ENCODE measurements at places on chromosomes 12 and 14.

DNA sequence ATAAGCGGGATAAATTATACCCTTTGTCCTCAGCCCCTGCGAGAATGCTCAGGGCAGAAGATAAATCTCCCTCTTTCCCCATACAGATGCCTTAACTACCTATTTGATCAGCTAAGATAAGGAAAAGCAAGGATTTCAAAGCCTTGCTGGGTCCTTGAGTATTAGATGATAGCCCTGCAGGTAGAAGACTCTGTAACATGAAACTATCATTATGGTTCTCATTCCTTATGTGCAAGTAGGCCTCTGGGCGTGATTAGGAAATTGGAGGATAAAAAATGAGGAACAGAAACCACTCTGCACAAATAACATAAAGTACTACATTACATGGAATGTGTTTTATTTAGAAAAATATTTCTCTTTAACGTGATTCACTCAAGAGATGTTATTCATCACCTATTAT, 14.5 kb upstream of the WDR89 start:
- DNase-seq: no peak

DNA sequence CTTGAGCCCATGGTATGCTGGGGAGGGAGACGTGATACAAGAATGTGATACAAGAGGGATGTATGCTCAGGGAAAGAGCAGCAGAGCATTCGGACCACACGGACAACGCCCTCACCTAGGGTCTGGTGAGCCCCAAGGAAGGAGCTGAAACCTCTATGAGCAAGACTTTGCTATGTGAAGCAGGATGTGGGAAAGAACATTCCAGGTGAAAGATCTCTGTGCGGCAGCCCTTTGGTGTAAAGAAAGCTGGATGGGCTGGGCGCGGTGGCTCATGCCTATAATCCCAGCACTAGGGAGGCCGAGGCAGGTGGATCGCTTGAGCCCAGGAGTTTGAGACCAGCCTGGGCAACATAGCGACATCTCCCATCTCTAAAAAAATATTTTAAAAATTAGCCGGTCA, 16.9 kb upstream of the FICD start:
- no peak for DNase-seq

GRCh38 chr12:2825132-2825531, 9.7 kb downstream of the NRIP2 start:
- no peak for DNase-seq

- DNase-seq: no peak
Measured at GRCh38 chr12:83197483-83197914, 510.8 kb downstream of the TMTC2 start.

GRCh38 chr12:116150001-116150400, 127.5 kb downstream of the MED13L start:
- no peak for DNase-seq

GRCh38 chr12:18562531-18562930, 175.3 kb downstream of the PLCZ1 start:
- DNase-seq: no peak

DNA sequence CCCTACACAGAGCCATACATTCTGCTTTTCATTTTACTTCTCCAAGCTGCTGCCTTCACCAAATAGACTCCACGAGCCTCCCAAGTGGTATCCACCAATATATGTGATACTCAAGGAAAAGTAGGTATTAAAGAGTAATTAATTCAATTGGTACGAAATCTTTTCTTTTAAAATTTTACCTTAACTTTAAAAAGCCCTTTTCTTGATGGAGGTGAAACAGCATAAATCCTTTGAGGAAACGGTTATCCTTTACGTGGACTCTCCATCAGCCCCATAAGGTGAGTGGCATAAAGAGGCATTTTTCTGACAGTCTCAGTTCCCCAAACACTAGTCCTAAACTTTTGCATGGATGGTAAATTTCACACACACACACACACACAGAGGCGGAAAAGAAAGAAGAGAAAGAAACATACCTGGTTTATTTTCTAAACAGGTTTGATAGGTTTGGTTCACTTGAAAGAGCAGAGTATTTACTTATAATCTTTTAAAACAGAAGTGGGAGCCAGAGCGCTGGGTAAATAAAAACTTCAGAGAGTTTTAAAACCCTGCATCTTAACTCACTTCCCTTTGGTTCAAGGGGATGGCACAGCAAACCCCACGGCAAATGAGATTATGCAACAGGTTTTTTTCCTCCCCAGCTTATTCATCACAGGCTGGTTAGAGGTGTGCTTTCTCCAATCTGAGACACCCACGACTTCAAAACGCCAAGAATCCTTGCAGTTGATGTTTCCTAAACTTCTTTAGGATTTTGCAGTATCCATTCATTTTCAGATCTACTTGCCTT, 1.9 kb downstream of the DUSP16 start:
- DNase-seq: peak; percentile 35

GRCh38 chr12:28057856-28058615, 85.5 kb upstream of the PTHLH start:
- DNase-seq: no peak

DNA sequence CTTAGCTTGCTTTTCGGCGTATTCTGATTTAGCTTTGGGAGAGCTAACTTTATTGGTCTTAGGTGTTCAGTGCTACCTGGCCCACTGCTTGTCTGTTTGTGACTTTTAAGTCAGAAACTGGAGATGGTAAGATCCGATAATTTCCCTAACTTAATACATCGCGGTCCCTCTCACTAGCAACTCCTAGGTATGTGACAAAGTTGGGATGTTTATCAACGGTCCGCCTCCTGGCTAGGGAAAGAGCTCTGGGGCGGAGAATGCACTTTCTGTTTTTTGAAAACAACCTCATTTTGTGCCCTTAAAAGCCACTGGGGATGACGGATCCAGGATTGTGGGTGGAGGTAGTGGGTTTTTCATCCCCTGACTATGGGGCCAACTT, 1.2 kb downstream of the CDKN1B start:
- DNase-seq: no peak

DNA sequence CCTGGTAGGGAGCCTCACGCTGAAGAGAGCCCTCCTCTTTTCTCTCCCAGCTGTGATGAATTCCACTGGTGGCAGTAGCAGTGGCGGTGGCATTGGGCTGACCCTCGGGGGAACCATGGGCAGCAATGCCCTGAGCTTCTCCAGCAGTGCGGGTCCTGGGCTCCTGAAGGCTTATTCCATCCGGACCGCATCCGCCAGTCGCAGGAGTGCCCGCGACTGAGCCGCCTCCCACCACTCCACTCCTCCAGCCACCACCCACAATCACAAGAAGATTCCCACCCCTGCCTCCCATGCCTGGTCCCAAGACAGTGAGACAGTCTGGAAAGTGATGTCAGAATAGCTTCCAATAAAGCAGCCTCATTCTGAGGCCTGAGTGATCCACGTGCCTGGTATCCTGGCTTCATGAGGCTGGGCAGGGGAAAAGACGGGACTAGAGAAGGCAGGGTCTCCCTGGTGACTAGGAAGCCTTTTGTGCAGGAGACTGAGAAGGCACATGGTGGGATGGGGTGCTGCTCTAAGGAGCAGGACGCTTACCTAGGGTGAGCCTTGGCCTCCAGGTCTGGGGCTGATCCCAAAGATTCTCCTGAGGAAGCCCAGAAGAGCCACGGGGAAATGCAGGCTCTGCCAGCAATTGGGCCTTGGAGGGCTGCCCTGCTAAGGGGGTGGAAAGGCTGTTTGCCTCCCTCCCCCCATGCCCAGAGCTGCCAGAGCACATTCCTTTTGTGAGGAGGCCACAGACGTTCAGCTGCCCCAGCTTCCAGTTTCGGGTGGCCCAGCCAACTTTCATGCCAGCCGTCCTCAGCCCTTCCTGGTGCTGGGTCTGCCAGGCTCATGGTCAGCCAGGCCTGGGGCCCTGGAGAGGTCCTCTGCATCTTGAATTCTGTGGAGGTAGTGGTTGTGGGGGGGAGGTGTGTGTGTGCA, 15.8 kb downstream of the KRT7 start:
- DNase-seq: no peak

DNA sequence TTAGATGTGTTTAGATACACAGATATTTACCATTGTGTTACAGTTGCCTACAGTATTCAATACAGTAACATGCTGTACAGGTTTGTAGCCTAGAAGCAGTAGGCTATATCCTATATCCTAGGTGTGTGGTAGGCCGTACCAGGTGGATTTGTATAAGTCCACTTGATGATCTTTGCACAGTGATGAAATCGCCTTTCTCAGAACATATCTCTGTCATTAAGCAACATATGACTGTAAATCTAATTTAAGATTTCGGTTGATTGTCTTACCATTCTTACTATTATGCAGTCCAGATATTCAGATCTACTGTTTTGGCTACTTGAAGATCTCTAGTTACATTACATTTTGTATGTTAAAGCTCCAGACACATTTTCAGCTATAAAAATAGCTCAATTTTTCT, 39.8 kb downstream of the ERC1 start:
- no peak for DNase-seq

GRCh38 chr14:79786522-79786921, 424.8 kb downstream of the DIO2 start:
- DNase-seq: no peak

- no peak for DNase-seq
Measured at GRCh38 chr12:42097971-42098370, 46.7 kb downstream of the GXYLT1 start.

GRCh38 chr12:49189731-49190716, 1.1 kb upstream of the TUBA1A start:
- DNase-seq: no peak

- no peak for DNase-seq
Measured at GRCh38 chr14:80496090-80496489, 284.8 kb upstream of the DIO2 start.

DNA sequence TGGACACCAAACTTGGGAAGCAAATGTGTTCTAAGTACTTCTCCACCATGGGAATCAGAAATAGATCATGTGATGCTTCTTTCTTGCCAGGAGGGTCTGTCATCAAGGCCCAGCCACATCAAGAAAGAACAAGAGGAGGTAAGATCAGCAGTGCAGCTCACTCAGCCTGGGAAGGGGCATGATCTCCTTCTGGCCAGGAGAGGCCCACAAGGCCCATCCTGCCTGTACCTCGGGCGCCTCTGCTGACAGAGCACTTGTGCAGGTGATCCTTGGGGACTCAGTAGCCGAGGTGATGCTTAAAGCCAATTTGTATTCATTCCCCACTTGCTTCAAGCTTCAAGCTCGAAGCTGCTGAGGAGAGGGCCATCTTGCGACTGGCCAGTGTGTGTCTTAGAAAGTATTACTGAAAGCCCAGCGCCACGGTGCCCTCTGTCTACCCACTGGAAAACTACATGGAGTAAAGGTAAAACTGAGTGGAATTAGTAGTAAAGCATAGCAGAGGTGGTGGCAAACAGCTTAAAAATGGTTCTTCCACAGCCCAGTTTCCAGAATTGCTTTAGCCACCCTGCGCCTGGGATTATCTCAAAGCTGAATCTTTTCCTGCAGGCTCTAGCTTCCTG, 26.2 kb downstream of the RTRAF start:
- DNase-seq: no peak

DNA sequence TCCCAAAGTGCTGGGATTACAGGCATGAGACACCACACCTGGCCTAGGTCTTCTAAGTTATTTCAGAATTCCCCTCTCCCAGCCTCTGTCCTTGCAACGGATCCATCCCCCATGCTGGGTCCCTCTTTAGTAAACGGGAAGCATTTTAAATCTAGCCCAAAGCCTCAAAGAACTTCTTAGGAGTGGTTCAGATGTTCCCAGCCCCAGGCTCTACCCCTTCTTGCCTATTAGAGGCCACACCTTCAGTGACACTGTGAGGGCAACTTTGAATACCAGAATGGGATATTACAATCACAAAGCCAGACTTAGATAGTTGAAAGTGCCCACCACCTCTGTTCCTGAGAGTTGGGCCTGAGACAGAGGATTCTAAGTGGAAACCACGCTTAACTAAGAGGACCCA, 18.1 kb upstream of the SPPL3 start:
- no peak for DNase-seq

GRCh38 chr14:105356927-105357326, 41.4 kb upstream of the TEX22 start:
- DNase-seq: no peak

DNA sequence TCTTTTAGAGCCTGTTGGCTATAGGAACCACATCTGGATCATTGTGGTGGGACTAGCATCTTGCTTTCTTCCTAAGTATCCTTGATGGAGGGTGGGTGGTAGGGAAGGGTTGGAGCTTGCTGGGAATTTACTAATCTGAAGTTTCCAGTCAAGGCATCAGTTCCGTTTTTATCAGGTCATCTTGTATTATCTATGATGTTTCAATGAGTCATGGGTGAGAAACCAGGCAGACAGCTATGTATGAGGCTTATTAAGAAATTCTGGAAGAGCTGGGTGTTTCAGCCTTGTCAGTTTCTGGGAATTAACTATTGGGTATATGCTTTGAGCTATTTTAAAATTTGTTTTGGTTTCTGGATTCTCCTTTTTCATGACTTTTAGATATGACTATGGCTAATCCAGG, 11.3 kb downstream of the TSFM start:
- no peak for DNase-seq

- DNase-seq: no peak
Measured at GRCh38 chr12:83473408-83474095, 786.8 kb downstream of the TMTC2 start.

GRCh38 chr12:93056971-93057535, 128.0 kb upstream of the EEA1 start:
- DNase-seq: no peak

DNA sequence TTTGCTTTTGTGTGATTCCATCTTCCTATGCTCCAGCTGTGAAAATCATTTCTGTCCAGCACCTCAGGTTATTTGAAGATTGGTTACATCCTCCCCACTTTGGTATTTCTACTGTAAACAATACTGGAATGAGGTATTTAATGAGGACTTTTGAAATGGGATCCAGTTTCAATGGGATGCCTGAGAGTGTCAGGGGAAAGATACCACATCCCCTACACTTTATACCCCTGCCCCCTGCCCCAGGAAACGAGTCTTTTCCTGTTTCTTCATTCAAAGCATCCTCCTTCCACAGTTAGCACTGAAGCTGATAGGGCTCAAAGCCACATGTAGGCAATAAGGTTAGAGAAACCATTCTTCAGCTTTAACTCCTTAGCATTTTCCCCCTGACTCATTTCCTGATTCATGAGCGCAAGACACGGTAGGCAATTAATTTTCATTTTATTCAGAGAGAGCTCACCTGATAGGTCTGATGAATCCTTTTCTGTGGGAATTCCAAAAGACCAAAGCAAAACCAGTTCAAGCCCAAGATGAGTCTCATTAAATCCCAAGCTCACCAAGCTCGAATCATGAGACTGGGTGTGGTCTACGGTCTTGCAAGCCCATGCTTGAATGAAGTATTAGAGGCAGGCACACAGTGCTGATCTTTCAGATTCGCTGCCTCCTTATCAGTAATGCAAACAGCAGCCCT, 143.6 kb upstream of the CRY1 start:
- no peak for DNase-seq

- no peak for DNase-seq
Measured at GRCh38 chr12:89566615-89567014, 40.8 kb upstream of the POC1B start.

DNA sequence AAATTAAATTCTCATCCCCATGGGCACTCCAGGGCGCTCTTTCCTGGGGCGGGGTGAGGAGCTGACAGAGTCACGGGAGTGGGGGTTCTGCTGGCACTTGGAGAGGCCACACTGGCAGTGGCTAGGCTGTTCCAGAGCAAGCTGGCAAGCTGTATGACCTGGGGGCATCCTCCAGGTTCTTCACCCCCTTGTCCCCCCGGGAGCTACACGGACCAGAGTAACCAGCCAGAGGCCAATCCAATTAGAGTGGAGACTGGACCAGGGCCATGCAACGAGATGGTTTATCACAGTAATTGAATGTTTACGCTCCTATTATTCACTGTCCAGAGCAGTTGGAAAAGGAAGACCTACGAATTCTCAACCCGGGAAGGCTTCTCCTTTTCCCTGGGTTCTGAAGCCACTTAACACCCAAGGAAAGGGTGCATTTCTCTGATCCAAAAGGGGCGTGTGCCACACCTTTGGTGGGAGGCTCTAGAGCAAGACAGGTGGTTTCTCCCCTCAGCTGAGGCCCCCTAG, 43.8 kb upstream of the PNMA1 start:
- DNase-seq: no peak

GRCh38 chr12:127660961-127661360, 606.0 kb upstream of the TMEM132C start:
- no peak for DNase-seq

Data from activated naive CD8-positive, alpha-beta T cell treated with anti-CD3 and anti-CD28 coated beads for 36 hours (primary cell).